ENCODE measurements at places on chromosomes 3 and 15. TPM values are rescaled to one million over a fixed set of nuclear protein-coding genes. Genes with fewer than 3 reads are reported as not detected.

The GOLGA6B gene
- not detected for total RNA-seq

The GOLGA8J gene
- not detected for total RNA-seq

The EIF4G1 gene
- total RNA-seq = 160 TPM

The GPR176 gene
- 0.39 TPM for total RNA-seq

The P2RY12 gene
- 0.73 TPM for total RNA-seq

The PLXNB1 gene
- total RNA-seq = 5.0 TPM

The TMEM40 gene
- not detected for total RNA-seq

The ADPRH gene
- total RNA-seq = 18.8 TPM

The CIP2A gene
- 8.8 TPM for total RNA-seq

The RETNLB gene
- not detected for total RNA-seq

The CNTN4 gene
- total RNA-seq = not detected

The GPR27 gene
- total RNA-seq = not detected

The NPAP1 gene
- not detected for total RNA-seq

The LRTM1 gene
- total RNA-seq = not detected

The COL6A5 gene
- not detected for total RNA-seq

All from B cell (primary cell).